ENCODE measurements at places on chromosomes 12 and 14.

GRCh38 chr14:45112896-45113781, 21.1 kb downstream of the FKBP3 start:
- no peak for DNase-seq

DNA sequence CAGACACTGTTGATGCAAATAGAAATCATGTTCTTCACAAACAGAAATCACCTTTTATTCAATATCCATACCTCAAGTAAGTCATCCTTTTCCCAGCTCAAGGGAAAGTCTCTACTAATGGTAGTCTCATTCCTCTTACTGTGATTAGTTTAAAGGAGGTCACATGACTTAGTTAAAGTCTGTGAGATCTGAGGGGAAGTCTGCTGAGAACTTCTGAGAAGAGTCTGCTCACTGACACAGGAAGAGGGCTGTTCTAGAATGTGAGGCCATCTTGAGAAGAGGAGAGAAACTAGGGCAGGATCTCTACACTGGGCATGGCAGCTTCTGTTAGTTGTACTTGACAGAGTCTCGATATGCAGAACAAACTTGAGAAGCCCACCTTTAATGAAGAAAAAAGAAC, 146.8 kb downstream of the C12orf42 start:
- no peak for DNase-seq

DNA sequence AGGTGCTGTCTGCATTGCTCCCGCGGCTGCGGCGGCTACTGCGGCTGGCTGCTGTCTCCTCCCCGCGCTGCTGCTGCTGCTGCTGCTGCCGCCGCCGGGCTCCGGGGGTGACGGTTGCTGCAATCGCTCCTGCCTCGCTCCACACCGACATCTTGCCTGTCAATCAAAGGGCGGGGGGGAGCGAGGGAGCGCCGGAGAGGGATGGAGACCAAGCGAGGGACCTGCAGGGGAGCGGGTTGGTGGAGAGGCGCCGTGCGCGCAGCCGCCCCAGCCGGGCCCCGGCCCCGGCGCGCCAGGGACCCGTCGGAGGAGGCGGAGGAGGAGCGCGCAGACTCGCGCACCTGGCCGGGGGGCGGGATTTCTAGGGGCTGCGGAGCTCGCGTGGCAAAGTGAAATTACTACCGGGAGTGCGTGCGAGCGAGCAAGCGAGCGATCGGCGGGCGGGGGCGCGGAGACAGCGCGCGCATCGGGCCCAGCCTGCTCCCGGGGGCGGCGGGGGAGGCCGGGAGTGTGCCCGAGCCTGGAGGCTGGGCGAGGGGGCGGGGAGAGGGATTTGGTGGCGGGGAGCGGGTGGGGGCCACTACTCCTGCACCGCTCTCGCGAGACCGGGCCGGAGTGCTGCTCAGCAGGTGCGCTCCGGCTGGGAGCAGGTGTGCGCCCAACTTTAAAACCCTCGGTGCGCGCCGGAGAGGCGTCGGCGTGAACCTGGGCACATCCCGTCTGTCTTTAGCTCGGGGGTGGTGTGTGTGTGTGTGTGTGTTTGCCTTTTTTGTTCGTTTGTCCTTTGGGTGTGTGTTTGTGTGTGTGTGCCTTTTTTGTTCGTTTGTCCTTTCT, at the start of gene KSR2:
Gene KSR2 (minus strand): TSS at position 165 of the 834 bp plus-strand sequence. CDS start 735 bp downstream, outside the sequence.
- peak; percentile 42 for DNase-seq

- no peak for DNase-seq
These were observed 7.8 kb downstream of the NEK9 start for GRCh38 chr14:75119056-75119455.

GRCh38 chr12:54311051-54311450, 10.2 kb upstream of the NFE2 start:
- no peak for DNase-seq

DNA sequence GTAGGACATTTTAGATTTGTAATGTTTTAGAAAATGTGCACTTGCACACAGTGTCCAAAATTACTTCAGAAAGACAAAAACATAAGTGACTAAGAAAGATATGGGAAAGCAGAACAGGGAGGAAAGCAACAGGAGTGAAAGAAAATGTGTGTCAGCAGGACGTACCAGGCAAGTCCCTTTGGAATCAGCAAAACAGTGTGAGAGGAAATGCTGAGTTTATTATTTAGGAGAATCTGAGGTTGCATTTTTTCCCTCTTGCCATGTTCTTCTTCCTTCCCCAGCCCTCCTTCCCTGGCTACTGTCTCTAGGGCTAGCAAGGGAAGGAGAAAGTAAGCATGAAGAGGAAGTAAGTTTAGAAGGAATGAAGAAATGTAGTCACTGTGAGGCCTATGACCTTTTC, 67.7 kb upstream of the CD163 start:
- DNase-seq, result no peak

GRCh38 chr14:29216268-29217232, 450.0 kb downstream of the FOXG1 start:
- no peak for DNase-seq

GRCh38 chr12:80830533-80831088, 107.1 kb downstream of the LIN7A start:
- DNase-seq, result no peak

GRCh38 chr14:47821135-47821534, 145.7 kb upstream of the MDGA2 start:
- no peak for DNase-seq

- no peak for DNase-seq
These were observed 20.1 kb downstream of the SLC48A1 start for GRCh38 chr12:47793015-47793681.

GRCh38 chr12:25384038-25384892, 133.5 kb upstream of the KRAS start:
- no peak for DNase-seq

- DNase-seq, result no peak
These were observed 205.2 kb downstream of the KLHL28 start for GRCh38 chr14:44756554-44756953.

GRCh38 chr12:49828133-49829091, at the start of gene NCKAP5L:
Gene NCKAP5L, minus strand, starts transcription at chr12:49828413. Its CDS starts 24,369 bp downstream, at chr12:49804044.
- DNase-seq, result peak; percentile 84

- DNase-seq, result no peak
These were observed 916.1 kb downstream of the GALC start for GRCh38 chr14:87076922-87077321.

GRCh38 chr12:49304161-49304560, 9.2 kb downstream of the PRPH start:
- no peak for DNase-seq

DNA sequence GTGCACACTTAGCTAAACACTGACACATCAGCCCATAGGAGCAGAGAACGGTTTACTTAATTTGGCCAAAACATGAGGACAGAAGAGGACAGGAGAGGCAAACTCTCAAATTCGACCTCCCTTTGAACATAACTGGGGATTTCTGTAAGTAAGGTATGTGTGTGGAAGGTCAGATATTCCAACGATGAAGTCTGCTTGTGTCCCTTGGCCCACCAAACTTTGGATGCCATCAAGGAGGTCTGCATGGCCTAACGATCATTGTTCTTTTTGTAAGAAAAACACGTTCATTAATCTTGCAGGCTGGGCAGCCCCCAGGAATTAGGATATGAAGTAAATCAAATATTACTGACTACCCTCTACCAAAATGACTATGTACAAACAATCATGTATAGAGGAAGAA, 908.5 kb upstream of the ATXN7L3B start:
- DNase-seq, result no peak

DNA sequence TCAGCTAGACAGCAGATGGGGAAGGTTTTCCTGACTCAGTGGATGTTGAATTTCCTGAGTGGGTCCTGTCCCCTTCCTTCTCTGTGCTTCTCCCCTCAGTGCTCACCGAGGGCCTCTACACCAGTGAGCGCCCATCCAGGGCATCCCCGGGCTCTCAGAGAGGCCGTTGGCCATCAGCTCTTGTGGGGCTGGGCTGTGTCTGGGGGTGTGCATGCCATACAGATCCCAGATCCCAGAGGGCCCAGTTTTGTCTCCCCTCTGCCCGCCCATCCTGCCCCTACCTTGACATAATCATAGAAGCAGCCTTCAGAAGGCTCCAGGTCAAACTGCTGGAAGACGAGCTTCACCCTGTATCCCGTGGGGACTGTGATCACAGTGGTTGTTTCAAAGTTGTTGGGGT, 1.1 kb downstream of the C1R start:
- DNase-seq, result no peak

- no peak for DNase-seq
These were observed 51.1 kb downstream of the BAZ2A start for GRCh38 chr12:56578983-56579546.

GRCh38 chr12:91007531-91008290, 2.9 kb upstream of the EPYC start:
- no peak for DNase-seq

- no peak for DNase-seq
These were observed 5.6 kb upstream of the E2F7 start for GRCh38 chr12:77070800-77071449.

DNA sequence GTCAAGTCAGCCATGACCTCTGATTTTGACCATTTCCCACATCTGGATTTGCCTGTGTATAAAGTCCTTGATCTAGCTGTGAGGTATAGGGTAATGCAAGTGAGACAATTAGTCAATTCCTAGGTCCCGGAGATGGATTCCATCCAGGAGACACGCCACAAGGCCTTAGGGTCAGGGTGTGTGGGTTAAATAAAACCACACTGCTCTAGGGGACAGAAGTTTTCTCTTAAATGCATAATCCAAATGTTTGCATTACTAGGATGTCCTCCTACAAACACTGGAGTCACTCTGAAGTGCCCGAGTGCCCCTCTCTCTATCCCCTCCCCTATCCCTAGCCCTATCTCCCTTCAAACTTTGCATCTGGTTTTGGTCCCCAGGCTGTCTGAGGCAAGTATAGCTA, 26.8 kb downstream of the LRIG3 start:
- DNase-seq, result no peak

- DNase-seq, result no peak
These were observed 8.6 kb downstream of the DDN start for GRCh38 chr12:48990552-48990951.

- DNase-seq, result no peak
These were observed 86.0 kb downstream of the FAR2 start for GRCh38 chr12:29234965-29235626.

DNA sequence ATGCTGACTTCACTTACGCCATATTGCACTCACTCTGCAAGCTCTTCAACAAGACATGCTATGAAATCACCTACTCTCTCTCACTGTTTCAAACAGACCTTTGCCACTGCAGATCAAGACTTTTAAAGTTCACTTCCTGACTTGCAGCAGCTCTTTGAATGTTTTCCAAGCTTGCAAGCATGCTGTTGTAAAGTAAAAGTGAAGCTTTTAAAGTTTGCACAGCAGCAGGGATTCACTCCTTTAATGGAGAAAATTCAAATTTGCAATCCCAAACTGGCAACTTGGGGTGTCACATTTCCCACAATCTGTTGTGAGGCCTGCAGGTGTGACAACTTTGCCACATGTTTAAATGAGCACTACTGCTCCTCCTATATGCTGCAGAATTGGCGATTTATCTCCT, 270.9 kb downstream of the ALX1 start:
- DNase-seq, result no peak

- DNase-seq, result no peak
These were observed 20.7 kb downstream of the GTF2A1 start for GRCh38 chr14:81200054-81200453.

GRCh38 chr12:127253797-127254327, 1013.1 kb upstream of the TMEM132C start:
- DNase-seq, result no peak

DNA sequence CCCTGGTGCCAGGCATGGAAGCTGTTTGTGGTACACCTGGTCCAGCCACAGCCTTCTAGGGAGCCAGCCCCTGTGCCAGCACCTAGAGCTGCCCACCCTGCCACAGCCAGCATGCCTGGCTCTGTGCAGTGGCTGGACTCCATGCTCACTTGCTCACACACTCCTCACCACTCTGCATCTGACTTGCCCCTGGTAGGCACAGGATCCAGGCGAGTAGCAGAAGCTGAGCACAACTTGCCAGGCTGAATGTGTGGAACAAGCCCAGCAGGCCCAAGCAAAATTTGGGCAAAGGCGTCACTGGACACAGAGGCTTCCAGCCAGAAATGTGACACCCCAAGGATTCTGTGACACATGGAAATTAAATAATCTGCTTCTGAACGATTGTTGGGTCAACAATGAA, 106.7 kb downstream of the MYF5 start:
- no peak for DNase-seq

- no peak for DNase-seq
These were observed 994.4 kb upstream of the SEL1L start for GRCh38 chr14:82528016-82528415.

- no peak for DNase-seq
These were observed 61.7 kb upstream of the VRK1 start for GRCh38 chr14:96735526-96735925.

DNA sequence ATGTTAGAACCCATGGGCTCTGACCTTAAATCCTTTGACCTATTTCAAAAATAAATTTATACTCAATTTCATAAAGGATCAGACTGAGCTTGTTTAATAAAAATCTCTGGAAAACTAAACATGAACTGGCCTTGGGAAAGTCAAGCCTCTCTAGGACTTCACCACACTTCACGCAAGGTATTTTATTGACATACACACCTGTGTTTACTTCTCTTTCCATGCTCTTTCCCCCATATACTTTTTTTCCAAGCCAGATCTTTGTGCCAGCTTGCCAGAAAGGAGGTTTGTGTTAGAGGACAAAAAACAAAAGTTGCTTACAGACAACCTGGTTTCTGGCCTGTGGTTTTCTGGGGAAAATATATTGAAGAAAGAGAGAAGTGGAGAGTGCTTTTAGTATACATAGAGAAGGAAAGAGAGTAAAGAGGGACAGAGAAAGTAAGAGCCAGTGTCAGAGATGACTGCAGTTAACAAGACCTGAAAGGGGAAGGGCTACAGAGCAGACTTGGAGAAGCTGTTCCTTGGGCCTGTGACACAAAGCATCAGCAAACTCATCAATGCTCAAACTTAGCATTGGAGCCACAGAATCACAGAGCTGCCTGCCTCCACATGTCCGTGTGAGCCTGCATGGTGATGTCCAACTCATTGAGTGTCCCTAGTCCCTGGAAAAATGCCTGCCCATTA, 77.3 kb upstream of the TMTC2 start:
- DNase-seq, result no peak

DNA sequence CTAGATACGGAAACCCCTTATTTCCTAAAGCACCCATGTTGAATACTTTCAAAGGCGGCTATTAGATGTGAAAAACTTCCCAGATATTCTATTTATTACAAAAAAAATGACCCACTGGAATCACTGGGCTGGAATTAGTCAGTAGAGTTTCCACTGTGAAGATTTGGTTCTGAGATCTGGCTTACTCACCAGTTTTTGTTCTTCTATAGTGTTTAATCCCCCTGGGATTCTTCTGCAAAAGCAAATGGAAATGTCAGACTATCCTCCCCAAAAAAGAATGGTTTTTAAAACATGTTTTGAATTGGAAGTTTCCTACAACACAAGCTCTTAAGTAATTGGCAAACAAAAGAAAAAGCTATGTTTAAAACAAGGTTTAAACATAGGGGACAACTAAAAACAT, 166.4 kb downstream of the STXBP6 start:
- no peak for DNase-seq

GRCh38 chr14:35988972-35989690, 163.0 kb downstream of the BRMS1L start:
- DNase-seq, result no peak
